Stimulated activated CD8-positive, alpha-beta memory T cell treated with anti-CD3 and anti-CD28 coated beads, Interleukin-2, amount 100 ng/mL, for 48 hours (primary cell): ENCODE measurements at places on chromosomes 4 and X.

DNA sequence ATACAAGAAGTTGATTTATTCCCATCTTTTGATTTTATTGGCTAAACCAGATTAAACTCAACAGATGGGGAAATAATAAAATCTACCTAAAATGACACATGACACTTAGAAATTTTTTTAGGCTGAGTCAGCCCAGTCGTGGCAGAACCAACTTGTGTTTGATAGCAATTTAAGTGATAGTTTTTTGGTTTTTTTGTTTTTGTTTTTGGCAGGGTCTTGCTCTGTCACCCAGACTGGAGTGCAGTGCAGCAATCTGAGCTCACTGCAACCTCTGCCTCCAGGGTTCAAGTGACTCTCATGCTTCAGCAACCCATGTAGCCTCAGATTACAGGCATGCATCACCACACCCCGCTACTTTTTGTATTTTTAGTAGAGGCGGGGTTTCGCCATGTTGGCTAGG is 370.3 kb upstream of the NOCT start:
- no peak for DNase-seq

DNA sequence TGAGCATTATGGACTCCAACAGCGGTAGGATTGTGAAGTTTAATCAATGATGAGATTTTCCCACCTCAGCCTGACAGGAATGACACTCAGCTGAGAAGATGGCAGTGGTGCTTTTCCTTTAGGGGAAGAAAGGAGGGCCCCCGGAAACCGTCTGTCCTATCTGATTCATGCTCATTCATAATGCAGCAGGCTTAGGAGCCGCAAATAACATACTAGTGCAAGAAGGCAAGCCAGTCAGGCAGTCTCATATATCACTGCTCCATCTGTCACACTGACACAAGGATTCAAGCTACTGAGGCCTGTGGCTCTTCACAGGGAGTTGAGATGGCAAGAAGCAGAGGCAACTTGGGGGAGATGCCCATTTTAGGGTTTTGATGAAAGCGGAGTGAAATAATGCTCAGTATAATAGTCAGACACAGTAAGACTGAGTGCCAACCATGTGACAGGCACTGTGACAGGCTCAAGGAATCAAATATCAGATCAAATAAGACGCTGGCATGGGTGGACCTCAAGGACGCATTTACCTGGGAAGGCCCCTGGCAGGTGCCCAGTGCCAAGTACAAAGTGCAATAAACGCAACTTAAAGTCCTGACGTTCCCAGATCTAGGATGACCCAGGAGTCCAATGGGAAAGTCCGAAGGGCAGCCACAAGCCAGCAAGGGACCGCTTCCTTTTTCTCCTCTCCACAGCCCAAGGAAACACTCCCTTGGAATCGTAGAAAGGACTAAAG is 63.4 kb downstream of the FHDC1 start:
- DNase-seq = no peak

- no peak for DNase-seq
These were observed 196.8 kb upstream of the ANXA3 start for GRCh38 chr4:78354782-78355181.

DNA sequence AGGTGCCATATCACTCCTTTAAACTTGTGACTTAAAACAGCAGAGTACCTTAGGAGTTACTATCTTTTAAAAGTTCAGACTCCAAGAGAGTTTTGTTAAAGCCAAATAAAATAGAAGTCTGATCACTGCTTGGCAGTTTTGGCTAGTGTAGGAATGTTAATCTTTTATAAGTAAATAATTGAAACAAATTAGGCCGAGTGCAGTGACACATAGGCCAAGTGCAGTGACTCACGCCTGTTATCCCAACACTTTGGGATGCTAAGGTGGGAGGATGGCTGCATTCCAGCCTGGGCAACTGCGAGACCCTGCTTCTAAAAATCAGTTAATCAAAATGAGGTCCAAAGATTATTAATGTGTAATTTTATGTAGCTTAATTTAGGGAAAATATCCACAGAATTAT is 37.2 kb downstream of the WDR44 start:
- DNase-seq = no peak

DNA sequence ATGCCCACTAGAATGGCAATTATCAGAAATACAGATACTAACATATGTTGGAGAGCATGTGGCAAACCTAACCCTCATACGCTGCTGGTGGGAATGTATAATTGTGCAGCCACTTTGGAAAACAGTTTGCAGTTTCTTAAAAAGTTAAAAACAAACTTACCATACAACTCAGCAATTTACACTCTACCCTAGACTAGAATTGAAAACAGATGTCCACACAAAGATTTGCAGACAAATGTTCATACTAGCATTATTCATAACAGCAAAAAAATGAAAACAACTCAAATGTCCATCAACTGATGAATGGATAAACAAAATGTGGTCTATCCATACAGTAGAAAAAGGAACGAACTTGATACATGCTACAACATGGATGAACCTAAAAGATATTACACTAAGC is 64.4 kb downstream of the SLC9A7 start:
- no peak for DNase-seq

DNA sequence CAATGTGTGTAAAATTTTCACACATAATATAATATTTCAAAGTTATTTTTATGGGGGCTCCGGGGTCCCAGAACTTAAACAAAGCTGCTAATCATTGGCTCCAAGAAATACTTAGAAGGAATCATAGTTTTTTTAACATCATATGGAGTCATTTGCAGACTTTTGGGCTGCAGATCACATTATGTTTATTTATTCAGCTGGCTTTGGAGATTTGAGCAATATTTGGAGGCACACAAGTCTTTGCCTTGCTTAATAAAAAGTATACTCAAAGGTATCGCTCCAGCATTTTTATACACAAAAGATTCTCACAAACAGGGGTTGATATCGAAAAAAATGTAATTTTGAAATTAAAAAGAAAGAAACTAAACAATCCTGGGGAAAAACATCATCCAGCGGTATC is 382.5 kb upstream of the TENM3 start:
- DNase-seq = no peak

GRCh38 chr4:102494603-102495002 is 6.6 kb upstream of the NFKB1 start:
- no peak for DNase-seq

DNA sequence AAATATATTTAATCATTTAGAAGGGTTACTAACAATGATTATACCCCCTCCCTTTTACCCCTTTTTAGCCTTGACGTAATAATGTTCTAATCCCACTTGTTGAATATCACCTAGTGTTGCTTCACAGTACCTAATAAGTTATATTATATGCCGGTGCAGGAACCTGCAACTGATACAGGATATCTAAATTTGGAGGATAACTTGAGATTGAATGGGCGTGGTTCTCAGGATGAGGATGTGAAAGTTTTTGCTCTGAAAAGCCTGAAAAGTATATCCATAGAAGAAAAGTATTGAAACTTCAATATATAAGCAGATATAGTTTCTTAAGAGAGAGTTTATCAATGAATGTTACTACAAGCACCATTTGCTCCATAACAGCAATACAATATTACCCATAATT is 59.8 kb downstream of the ZNF711 start:
- DNase-seq = no peak

GRCh38 chr4:99033956-99034355 is 38.4 kb downstream of the METAP1 start:
- DNase-seq = no peak

- no peak for DNase-seq
These were observed 1226.2 kb upstream of the TENM3 start for GRCh38 chr4:181017038-181017437.

- DNase-seq = peak; percentile 4
These were observed 174.1 kb downstream of the RBMX2 start for GRCh38 chrX:130575831-130576389.

GRCh38 chrX:153819384-153820040 is 10.8 kb downstream of the PDZD4 start:
- no peak for DNase-seq

- no peak for DNase-seq
These were observed 278.8 kb upstream of the PPARGC1A start for GRCh38 chr4:24168658-24169057.

- DNase-seq = no peak
These were observed 330.3 kb upstream of the EPHA5 start for GRCh38 chr4:66000510-66001117.

GRCh38 chr4:72641611-72642010 is 72.6 kb upstream of the ADAMTS3 start:
- DNase-seq = no peak

DNA sequence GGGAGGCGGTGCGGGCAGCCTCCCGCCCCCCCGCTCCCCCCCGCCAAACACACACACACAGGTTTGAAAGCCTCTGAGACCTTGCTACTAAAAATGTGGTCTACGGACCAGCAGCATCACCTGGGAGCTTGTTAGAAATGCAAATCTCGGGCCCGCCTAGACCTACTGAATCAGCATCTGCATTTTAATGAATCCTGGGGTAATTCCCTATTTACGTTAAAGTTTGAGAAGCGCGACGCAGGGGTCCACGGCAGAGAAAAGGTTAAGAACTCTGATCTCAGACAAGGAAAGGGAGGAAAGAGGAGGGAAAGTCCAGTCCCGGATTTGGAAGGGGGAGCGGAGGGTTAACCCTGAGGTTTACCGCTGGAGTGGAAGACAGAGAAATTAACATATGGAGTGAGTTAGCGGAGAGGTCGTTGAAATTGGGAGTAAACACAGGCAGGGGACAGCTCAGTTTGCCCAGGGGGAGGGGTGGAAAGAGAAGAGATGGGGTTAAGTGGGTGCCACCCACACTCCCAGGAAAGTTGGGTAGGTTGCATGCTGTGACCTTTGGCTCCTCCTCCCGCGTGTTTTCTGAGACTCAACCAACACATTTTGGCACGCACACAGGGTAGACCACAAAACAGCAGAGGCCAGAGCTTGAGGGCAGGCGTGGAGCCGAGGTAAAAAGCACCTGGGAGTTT is 483.6 kb downstream of the BCOR start:
- peak; percentile 51 for DNase-seq

GRCh38 chrX:22534643-22535042 is 261.9 kb downstream of the CBLL2 start:
- DNase-seq = no peak

GRCh38 chr4:93174598-93174997 is 654.0 kb upstream of the ATOH1 start:
- no peak for DNase-seq

- DNase-seq = no peak
These were observed 643 bp downstream of the SRP72 start for GRCh38 chr4:56468097-56468422.

- no peak for DNase-seq
These were observed 168.1 kb downstream of the VSIG4 start for GRCh38 chrX:65871671-65872311.

DNA sequence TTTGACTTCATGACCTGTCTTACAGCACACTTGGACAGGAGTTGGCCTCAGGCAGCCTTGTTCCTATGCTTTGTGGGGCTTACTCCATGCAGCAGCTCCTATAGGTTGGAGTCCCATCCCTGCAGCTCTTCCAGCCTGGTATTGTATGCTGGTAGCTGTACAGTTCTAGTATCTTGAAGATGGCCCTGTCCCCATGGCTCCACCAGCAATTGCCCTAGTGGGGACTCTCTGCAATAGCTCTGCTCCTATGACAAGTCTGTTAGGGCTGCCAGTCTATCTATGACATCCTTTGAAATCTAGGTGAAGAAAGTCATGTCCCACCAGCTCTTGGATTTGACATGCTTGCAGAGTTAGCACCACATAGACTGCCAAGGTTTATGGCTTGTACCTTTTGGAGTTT is 252.6 kb downstream of the ANTXR2 start:
- no peak for DNase-seq

GRCh38 chr4:118803253-118803652 is 32.7 kb downstream of the SEC24D start:
- no peak for DNase-seq

GRCh38 chrX:31580726-31581125 is 508.9 kb upstream of the FTHL17 start:
- no peak for DNase-seq

- no peak for DNase-seq
These were observed 22.4 kb downstream of the SH3TC1 start for GRCh38 chr4:8221476-8221875.

- DNase-seq = no peak
These were observed 1497.3 kb downstream of the STIM2 start for GRCh38 chr4:28357990-28358389.

GRCh38 chr4:702618-703048 is 3.0 kb upstream of the PCGF3 start:
- no peak for DNase-seq

GRCh38 chr4:118749347-118749988 is 64.3 kb downstream of the METTL14 start:
- no peak for DNase-seq

- no peak for DNase-seq
These were observed 52.7 kb downstream of the SLC10A7 start for GRCh38 chr4:146469022-146469421.
